ENCODE measurements at places on chromosomes 6 and 20.

- DNase-seq = no peak
Measured at GRCh38 chr20:61520893-61521460, 268.9 kb downstream of the CDH4 start.

- no peak for DNase-seq
Measured at GRCh38 chr20:62205618-62206387, 14.3 kb downstream of the HRH3 start.

GRCh38 chr6:37971711-37972390 lies 152.3 kb downstream of the ZFAND3 start:
- no peak for DNase-seq

- DNase-seq = no peak
Measured at GRCh38 chr6:10184371-10185227, 230.3 kb downstream of the TFAP2A start.

- no peak for DNase-seq
Measured at GRCh38 chr6:5359417-5359816, 98.1 kb downstream of the FARS2 start.

- DNase-seq = no peak
Measured at GRCh38 chr20:17593902-17594301, 24.0 kb downstream of the DSTN start.

- no peak for DNase-seq
Measured at GRCh38 chr20:11247046-11248010, 573.5 kb upstream of the JAG1 start.

GRCh38 chr6:158322724-158323560 lies 10.7 kb downstream of the TULP4 start:
- no peak for DNase-seq

- DNase-seq = no peak
Measured at GRCh38 chr6:167571550-167571949, 246.7 kb downstream of the TTLL2 start.
